ENCODE measurements at places on chromosomes 1 and 21.

DNA sequence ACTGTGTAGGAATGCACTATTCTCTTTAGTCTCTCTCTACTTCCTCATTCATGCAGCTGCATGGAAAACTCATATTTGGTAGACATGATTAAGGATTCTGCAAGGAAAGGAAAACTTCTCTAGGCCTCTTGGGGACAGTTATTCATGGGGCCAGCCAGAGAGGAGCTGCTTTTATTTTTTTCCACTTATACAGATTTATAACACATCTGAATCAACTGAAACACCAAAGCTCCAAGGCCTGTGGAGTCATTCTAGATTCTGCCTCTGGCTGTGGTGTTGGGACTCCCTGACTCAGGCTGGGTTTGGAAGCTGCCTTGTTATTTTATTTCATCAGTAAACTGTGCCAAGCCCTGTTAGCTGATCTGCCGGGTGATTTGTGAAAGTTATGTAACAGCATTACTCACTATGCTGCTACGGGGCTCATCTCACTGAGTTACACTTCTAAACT lies 83.9 kb upstream of the EDEM3 start:
- no peak for DNase-seq

GRCh38 chr1:232162001-232162400 lies 467.9 kb downstream of the SIPA1L2 start:
- no peak for DNase-seq

- DNase-seq = no peak
These were observed 5.5 kb downstream of the SDCCAG8 start for GRCh38 chr1:243261390-243261789.

DNA sequence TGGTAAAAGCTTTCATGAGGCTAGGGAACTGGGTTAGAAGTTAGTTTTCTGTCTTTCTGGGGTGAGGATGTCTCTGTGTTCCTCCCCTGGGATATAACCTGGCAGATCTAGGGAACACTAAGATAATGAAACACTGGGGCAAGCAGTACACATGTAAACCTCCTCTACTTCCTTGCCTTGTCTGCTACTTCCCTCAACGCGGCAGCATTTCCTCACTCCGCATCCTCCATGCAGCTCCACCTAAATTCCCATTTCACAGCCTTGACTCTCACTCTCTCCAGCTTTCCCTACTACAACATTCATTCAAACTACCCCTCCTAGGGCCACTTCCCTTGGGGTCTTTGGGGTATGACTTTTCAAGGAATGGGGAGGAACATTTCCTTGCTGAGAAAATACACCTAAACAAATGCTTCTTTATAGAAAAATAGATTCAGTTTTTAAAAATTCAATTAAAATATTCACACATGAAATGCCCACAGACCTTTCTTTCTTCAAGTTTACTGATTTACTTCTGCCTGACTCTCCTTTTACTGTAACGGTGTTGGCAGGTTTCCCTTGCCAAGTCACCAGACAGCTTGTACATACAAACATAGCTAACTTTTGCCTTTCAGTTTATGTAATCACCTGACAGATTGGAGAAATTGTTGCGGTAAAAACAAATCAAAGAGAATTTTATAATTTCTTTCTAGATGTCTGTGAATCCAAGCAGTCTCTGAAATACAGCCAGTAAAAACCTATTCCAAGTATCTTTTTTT lies 90.1 kb downstream of the TNFSF18 start:
- DNase-seq = no peak

GRCh38 chr1:15046487-15047165 lies 106.9 kb upstream of the TMEM51 start:
- DNase-seq = peak; percentile 23

GRCh38 chr1:201742476-201742875 lies 86.5 kb upstream of the IPO9 start:
- no peak for DNase-seq

- no peak for DNase-seq
These were observed 77.4 kb upstream of the BACH1 start for GRCh38 chr21:29221253-29221744.
